ENCODE measurements at places on chromosomes 3 and 15.

GRCh38 chr15:49410641-49411040, 12.4 kb upstream of the FGF7 start:
- DNase-seq = no peak

- DNase-seq = no peak
Observed at GRCh38 chr3:53806182-53807116, 39.8 kb downstream of the CHDH start.

DNA sequence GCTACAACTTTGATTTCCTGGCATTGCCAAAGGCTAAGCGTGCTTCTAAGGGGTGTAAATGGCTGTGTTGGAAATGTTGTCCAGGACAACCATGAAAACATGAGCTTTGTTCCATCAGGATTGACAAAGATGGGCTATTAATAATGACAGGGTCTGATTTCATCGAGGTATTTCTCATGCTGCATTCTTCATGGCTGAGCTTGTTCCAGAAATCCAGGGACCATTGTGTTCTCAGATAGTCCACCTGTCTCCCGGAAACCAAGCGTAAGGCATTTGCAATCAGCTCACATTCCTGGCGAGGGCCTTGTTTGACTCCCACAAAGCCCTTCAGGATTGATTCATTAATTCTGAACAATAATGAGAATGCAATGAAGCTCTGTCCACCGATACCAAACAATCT, 111.3 kb downstream of the CD47 start:
- no peak for DNase-seq

GRCh38 chr3:46187341-46187700, 20.8 kb downstream of the CCR1 start:
- no peak for DNase-seq

DNA sequence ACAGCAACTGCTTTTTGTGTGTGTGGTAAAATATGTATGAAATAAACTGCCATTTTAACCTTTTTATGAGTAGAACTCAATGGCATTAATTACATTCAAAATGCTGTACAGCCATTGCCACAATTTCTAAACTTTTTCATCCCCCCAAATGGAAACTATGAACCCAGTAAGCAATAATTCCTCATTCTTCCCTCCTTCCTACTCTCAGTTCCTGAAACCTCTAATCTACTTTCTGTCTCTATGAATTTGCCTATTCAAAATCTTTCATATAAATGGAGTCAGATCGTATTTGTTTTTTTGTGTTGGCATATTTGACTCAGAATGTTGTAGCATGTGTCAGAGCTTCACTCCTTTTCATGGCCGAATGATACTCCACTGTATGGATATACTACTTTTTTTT, 5.3 kb upstream of the BLM start:
- DNase-seq = no peak

GRCh38 chr15:61099020-61099810, 129.9 kb downstream of the RORA start:
- DNase-seq = no peak

DNA sequence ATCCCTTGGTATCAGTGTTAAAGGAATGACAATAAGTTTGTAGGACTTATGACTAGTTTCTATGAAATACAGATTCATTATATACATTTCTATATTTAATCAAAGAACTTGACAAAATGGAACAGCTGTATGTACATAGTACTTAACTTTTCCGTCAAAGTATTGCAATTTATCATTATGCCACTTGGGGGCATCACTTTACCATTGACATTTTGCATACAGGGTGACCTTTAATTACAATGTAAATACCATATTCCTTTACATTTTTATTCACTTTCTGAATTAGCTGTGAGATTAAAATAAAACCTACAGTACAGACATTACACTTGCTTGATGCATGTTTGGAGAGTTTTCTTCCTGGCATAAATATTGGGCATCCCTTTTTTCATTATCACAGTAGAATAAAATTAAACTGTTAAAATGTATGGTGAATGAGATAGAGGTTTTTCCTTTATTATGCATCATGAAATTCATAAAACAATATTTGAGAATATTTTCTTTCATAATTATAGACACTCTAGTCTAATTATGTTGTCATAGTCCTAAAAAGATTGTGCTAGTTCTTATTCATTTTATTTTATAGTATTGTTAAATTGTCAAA, 6.9 kb downstream of the NEK11 start:
- DNase-seq = peak; percentile 74

GRCh38 chr3:53845103-53845880, 927 bp downstream of the CHDH start:
- peak; percentile 61 for DNase-seq

GRCh38 chr15:60918234-60918959, 310.7 kb downstream of the RORA start:
- DNase-seq = peak; percentile 49

DNA sequence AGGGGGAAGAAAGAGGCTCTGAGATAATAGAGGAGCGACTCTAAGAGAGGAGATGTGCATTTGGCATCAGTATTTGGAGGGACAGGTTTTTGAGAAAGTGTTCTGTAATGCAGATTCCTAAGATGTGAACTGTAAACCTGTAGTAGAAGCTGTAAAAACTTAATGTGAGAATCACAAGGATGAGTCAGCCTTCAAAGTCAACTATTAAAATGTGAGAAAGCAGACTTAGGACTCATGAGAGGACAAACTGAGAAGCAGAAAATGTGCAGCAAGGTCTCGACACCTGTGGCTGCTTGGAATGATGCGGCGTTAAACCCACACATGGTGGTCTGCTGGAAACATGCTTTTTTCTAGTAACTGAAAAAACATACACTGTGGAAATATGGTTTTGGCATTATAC, 36.0 kb downstream of the USP13 start:
- no peak for DNase-seq

DNA sequence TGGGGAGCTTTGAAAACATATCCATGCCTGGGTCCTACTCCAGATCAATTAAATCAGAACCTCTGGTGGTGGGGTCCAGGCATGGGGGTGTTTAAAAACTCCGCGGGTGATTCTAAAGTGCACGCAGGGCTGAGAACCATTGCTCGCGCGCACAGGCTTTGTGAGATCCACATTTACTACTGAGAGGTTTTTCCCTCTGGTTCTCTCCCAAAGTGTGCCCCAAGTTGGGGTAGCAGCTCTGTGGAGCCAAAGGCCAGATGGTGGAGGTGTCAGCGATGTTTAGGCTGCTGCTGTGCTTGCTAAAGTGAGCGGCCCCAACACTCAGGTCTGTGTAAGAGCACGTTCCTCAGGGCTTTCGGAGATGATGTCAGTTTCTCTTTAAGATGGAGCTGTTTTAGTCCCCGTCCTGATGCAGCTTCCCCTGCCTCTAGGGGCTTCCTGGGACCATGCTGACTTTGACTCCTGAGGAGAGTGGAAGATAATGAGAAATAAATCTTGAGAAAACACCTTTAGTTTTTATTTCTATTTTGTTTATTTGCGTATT, 13.4 kb upstream of the MAGEF1 start:
- no peak for DNase-seq

- DNase-seq = no peak
Observed at GRCh38 chr15:35566991-35567390, 21.0 kb upstream of the DPH6 start.

DNA sequence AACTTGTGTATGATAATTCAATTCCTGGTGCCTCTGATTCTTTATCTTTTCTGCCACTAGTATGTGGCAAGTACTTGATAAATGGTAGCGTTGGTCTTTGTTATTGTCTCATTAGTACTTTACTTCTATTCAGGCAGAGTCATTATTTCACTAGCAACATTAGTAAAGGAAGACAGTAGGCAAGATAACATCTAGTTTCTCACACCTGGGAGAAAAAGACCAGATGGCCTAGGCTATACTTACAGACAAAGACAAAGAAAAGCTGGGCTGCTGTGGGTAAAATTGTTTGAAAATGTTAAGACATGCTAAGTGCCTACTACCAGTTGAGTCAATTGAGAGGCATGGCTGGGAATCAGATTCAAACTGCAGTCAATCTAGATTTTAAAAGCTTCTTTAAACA, 198.7 kb upstream of the CMC1 start:
- DNase-seq = no peak

- no peak for DNase-seq
Observed at GRCh38 chr3:144167634-144168033, 196.0 kb downstream of the DIPK2A start.

DNA sequence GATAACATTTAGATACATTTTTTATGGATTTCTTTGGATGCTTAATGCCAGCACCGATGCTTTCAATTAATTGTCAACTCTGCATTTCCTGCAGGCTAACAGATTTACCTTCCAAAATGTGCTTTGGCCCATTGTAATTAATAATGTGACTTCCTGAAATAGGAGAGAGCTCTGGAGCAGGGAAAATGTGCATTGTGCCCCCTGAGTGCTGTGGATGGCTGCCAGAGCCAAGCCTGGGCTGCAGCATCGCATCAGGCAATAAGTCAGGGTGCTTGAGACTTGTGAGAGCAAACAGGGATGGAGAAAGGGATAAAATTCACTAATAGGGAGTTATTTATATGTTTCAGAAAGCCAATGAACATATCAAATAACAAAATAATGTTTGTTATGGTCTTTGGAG, 133.8 kb downstream of the MOBP start:
- DNase-seq = no peak

DNA sequence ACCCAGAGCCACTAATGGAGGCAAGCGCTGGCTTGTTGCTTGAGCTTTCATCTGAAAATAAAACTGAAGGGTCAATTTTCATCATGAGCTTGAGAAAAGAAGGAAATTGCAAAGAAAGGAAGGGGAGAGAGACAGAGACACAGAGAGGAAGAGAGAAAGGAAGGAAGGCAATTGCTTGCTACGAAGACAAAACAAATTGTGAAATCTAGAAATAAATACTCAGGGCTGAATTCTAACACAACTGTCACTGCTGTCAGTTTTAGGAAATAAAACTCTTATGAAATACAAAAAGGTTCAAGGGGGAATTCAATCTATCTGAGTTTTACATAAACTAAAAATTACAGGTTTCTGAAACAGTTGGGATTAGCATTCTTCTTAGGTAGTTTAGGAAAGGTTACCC, 36.7 kb downstream of the FOXP1 start:
- no peak for DNase-seq

DNA sequence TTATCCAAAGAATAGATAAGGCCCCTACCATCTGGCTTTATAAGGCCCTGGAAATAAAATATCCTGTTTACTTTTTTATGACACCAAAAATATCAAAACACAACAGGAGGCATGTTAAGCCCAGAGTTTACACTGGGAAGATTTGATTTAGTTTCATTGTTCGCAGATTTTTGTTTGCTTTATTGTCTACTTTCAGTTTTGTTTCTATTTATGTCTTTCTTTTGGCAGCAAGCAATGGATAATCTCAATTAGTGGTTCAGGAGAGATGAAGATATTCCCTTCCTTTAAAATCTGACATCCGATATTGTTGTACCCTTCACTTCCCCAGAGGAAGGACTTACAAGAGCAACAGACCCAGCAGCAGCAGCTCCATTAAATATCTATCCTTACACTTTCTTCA, 249.4 kb upstream of the ARPP21 start:
- no peak for DNase-seq

GRCh38 chr3:4754180-4755086, 224.8 kb upstream of the BHLHE40 start:
- DNase-seq = no peak

GRCh38 chr3:134309987-134310700, 59.5 kb upstream of the RYK start:
- DNase-seq = peak; percentile 95

- DNase-seq = no peak
Observed at GRCh38 chr3:55185380-55185779, 257.5 kb upstream of the LRTM1 start.

DNA sequence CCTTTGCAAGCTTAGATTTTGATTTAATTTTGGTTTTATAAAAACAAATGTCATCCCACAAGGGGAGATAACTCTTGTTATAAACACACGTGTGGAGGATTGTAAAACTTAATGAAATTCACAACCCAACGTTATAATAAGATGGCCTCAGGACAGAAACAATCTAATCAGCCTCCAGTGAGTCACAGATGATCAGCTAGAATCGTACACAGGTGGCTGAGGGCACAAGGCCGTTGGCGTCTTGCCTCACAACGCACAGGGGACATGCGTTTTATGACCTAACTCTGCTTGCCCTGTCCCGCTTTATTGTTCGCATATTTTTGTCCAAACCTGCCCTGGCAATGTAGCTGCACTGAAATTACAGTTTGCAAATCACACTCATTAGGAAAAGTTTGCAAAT, 121.9 kb upstream of the PDZRN3 start:
- DNase-seq = no peak

DNA sequence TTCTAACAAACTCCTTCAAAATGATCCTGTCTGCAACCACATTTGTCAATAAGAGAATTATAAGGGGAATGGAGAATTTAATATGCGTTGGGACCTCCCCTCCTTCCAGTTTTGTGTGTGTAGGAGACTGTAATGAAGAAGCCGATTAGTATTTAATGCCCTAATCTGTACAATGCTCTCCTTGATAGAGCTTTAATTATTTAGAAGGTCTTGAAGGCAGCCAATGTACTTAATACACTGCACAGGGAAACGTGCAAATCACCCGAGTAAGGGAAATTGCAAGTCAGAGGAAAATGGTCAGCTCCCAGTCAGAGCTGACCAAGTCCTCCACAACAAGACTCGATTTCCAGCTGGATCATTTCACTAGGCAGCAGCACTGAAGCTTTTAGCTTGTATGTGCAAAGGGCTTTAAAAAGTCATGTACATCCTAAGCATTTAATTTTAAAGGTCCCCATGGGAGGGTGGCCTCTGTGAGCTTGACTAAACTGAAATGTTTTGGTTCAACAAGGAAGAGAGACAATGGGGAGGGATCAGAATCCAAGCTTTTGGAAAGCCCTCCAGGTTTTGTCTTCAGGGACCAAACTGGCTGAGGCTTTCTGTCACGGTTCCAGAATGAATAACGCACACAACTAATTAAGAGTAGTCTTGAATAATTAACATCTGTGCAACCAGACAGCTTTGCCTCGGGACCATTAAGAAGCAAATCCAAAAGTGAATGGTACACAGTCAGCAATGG, 159.8 kb upstream of the MITF start:
- DNase-seq = no peak

- no peak for DNase-seq
Observed at GRCh38 chr15:53434174-53434678, 325.2 kb downstream of the WDR72 start.

All from T47D (cell line).